ENCODE measurements at places on chromosomes 5 and 9.

GRCh38 chr9:110777876-110778215, 109.3 kb downstream of the MUSK start:
- DNase-seq, result no peak

DNA sequence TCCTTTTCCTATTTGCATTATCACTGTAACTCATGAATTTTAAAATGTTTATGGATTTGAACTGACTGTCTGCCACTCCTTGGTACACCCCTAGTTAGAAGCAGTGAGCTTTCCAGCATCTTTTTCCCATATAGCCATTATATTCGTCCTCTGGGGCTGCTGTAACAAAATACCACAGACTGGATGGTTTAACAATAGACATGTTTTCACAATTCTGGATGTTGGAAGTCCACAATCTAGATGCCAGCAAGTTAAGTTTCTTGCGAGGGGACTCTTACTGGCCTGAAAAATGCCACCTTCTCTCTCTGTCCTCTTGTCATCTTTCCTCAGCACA, 530.0 kb downstream of the SEMA5A start:
- no peak for DNase-seq

DNA sequence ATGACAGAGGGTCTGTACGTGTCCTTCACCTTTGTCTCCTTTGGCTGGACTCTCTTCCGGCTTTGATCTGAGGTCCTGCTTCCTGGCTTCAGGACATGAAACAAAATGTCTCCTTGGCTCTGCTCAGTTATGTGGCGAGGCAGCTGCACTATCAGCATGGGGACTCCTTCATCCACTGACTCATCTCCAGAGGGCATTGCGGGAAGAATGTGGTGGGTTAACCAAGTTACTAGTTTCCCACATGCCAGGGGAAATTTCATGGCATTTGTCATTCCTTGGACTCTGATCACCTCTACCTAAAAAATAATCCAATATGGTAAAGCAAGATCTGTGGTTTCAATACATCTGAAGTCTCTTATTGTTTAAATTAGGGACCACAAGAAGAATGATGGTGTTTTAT, 259.7 kb downstream of the MED10 start:
- DNase-seq, result no peak

- no peak for DNase-seq
These were observed 166.1 kb downstream of the MACROH2A1 start for GRCh38 chr5:135232958-135233357.

- peak; percentile 57 for DNase-seq
These were observed at the start of gene GABRB2 for GRCh38 chr5:161546470-161547301. TSS of gene GABRB2 (minus strand) at chr5:161546725. CDS start at chr5:161546643, 82 bp downstream.

- DNase-seq, result no peak
These were observed 48.6 kb downstream of the HRH2 start for GRCh38 chr5:175706499-175706898.

GRCh38 chr5:138243794-138244193, 30.6 kb downstream of the GFRA3 start:
- no peak for DNase-seq

DNA sequence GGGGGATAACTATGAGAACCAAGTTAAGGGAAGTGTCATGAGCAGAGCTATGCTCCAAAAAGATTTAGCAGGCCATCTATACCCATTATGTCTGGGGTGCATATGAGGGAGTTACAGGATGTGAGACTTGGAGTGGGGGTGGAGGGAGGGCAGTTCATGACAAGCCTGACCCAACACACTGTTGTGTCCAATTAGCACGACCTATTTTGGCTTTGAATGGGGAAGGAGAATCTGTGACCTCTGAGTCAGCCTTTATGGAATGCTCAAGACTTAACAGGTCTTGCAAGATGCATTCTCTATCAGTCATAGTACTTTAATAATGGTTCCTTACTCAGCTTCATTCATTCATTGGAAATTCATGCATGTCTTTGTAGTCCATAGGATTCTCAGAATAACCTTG, 71.7 kb downstream of the GRIA1 start:
- DNase-seq, result no peak

DNA sequence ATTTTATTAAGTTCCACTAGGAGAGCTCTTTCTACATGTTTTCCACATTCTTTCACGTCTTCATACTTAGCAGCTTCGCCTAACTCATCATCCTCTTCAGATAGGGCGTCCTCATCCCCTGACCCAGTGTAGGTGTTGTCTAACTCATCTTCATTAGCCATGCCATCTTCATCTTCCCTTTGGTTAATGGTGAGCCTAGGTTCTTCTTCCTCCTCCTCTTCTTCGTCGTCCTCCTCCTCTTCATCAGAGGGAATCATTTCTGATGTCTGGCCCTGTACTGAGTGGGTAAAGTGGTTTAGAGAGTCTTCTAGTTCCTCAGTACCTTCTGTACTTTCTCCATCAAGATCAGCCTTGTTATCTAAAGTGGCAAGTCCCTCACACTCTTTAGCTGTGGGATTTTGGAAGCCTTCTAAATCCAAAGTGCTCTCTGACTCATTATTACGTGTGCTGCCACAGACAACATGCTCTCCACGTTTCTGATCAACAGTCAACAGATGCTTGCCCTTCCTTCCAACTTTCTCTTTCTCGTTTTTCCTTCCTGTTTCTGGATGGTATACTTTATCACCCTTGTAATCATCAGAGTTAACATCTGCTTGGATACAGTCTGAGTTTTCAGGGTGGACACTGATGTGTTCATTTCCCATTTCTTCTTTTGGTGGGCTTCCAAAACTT, 31.1 kb downstream of the TUT7 start:
- DNase-seq, result no peak

DNA sequence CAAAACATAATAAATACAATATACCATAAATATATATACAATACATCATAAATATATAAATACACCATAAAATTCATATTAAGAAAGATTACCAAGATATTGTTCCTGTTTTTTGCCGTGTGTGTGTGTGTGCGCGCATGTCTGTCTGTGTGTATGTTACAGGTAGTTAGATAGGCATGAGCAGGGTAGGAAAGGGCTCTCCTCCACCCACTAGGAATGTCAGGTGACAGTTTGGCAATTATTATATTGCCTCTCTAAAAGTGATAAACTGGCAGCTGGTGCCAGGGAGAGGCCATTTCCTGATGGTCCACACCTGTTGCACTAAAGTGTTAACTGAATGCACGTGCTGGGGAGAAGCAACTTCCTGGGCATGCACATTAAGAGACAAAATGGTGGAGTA, 232.8 kb downstream of the ADAMTS6 start:
- DNase-seq, result no peak

DNA sequence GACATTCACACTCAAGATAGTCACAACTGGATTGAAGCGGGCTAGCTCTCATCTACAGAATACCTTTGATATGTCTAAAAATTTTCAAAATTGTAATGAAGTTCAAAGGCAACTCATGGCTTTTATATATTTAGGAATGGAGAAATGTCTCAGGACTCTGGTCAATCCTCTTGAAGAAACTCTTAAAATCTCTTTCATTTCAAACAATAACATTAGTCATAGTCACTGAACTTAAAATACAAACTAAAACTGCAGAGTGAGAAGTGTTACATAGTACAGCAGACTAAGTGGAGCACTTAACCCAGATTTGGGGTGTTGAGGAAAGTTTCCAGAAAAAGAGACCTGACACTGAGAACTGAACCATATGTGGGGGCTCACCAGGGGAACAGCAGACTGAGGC, 20.7 kb downstream of the FANCC start:
- DNase-seq, result no peak

DNA sequence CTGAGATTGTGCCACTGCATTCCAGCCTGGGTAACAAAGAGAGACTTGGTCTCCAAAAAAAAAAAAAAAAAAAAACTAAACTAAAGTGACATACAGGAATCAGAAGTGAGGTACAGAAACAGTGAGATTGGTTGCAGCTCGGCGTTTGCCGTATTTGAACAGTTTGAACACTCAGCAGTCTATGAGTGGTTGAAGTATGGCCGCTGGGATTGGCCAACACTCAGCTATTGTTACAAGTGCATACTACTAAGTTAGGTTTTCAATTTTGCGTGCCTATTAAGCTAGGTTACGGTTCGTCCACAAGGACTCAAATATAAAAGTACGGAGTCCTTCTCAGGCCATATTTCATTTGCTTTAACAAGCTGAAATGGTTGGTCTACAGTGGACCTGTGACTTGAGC, 3.3 kb upstream of the TSC1 start:
- no peak for DNase-seq

- DNase-seq, result no peak
These were observed 104.9 kb upstream of the RAPGEF1 start for GRCh38 chr9:131844745-131845118.

DNA sequence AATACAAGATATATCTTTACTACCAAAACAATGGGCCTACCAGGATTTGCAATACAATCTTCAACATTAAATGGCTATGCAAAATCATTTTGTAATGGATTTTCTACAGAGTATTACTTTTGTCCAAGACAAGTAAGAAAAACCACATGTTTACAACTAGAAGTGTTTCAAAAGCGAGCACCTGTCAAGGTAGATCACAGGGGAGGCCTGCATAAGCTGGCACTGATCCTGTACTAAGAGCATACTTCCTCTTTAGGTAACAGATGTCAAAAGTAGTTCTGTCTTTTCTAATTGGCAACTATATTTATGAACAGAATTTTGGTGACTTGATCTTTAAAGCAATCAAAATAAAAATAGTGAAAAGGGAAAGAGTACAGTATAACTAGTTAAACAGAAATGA, 249.0 kb downstream of the MLLT3 start:
- no peak for DNase-seq

GRCh38 chr5:150557509-150557872, 49.6 kb downstream of the NDST1 start:
- no peak for DNase-seq

DNA sequence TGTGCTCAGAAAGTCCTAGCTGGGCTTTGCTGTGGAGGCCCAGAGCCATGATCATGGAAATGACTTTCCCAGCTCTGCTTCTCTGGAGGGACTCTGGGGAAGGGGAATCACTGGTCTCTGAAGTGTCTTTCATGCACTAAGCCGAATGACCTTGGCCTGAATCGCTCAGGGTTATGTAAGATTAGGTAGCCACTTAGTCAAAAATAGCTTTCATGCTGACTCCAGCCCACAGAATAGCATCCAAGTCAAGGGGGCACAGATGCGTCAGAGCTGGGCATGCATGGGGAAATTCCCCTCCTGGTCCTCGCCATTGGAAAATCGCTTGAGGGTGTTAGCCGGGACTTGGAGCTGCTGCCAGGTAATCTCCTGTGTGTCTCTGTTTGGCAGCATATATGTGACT, 36.1 kb upstream of the PPARGC1B start:
- no peak for DNase-seq

- DNase-seq, result no peak
These were observed 30.8 kb upstream of the NIM1K start for GRCh38 chr5:43161244-43161643.

DNA sequence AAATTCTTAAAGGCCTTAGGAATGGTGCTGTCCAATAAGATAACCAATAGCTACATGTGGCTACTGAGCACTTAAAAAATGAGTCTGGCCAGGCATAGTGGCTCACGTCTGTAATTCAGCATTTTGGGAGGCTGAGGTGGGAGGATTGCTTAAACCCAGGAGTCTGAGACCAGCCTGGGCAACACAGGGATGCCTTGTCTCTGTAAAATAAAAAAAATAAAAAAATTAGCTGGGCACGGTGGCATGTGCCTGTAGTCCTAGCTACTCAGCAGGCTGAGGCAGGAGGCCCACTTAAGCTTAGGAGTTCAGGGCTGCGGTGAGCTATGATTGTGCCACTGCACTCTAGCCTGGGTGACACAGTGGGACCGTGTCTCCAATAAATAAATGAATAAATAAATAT, 1.3 kb upstream of the SLC22A5 start:
- DNase-seq, result no peak

DNA sequence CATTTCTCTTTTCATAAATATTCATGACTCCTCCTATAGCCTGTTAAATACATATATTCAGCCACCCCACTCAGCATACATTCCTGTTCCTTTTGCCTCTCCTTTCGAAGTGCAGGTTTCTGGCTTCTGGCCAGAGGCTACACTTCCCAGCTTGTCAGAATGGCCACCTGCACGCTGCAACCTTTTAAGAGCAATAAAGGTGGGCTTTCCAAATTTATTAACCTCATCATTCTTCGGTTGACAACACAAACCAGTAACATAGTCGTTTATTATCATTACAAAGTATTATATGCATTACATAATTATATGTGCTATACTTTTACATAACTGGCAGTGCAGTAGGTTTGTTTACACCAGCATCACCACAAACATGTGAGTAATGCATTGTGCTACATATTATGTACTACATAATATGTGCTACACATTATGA, 16.5 kb upstream of the TMEM171 start:
- peak; percentile 76 for DNase-seq

- DNase-seq, result no peak
These were observed 14.8 kb downstream of the GGTA1 start for GRCh38 chr9:121484651-121485446.

GRCh38 chr9:78291240-78291925, 5.5 kb upstream of the PSAT1 start:
- no peak for DNase-seq

DNA sequence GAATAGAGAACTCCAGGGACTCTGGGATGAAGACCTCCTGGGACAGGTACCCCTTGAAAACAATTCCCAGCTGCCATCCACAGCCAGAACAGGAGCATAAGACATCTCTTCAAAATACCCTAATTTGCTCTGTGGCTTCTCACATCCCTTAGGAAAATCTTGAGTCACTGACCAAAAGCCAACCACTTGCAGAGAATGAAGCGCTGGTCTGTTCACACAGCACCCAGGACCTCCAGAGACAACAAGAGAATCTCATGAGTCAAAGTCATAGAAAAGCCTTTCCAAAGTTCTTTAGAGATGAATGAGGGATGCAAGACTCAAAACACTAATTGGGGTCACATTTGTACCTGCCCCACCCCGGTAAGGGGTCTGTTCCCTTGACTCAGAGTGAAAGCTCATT, 210.6 kb downstream of the SEMA5A start:
- no peak for DNase-seq

- no peak for DNase-seq
These were observed 9.9 kb downstream of the PRDM6 start for GRCh38 chr5:123098767-123099513.

- no peak for DNase-seq
These were observed 97.3 kb upstream of the EQTN start for GRCh38 chr9:27394154-27394825.

DNA sequence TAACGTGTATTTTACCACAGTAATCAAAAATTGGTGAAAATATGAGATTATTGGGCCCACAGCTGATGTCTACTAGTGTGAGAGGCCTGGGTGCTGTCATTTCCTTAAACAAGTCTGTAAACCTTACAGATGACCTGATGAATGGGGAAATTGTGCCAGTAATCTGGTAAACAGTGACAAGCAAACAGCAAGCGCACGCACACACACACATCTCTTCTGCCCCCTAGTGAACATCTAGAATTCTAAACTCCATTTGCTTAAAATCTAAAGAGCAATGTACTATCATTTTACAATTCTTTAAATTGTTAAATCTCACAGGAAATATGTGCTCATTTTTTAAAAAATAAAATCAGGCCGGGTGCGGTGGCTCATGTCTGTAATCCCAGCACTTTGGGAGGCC, 7.5 kb upstream of the RAPGEF1 start:
- DNase-seq, result peak; percentile 24

DNA sequence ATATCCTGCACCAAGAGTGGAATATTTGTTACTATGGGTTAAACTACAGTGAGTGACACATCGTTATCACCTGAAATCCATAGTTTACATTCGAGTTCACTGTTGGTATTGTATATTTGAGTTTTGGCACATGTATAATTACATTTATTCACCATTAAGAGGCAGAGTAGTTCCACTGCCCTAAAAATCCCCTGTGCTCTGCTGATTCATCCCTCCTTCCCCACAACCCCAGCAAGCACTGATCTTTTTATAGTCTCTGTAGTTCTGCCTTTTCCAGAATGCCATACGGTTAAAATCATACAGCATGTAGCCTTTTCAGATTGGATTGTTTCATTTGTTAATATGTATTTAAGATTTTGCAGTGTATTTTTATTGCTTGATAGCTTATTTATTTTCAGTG, 495.2 kb downstream of the DIRAS2 start:
- DNase-seq, result no peak

Data from NCI-H1105 treated with DMSO at 0.1 percent for 48 hours (cell line).